MCF 10A (cell line): ENCODE measurements at places on chromosomes 5 and 9. TPM values are rescaled to one million over a fixed set of nuclear protein-coding genes. Genes with fewer than 3 reads are reported as not detected.
A peak's percentile ranks its signal among the peaks of the same experiment; 100 is the strongest.

The RMRP gene
- 13,245 and 17,503 TPM in 2 replicates for total RNA-seq

DNA sequence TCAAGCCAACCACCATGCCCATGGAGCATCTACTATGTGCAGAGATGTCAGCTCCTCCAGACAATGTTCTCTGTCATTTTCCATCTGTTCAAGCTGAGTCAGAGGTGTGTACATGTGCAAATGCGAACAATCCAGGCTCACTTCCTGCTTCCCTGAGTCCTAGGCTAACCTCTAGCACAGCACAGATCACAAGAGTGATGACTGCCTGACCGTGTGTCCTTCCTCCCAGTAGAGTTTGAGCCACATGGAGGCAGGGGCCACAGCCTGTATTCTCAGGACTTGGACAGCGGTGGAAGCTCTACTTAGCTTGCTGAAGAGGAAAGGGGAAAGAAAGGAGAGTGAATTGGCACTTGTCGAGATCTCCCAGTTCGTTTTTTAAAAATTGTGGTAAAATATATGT, 87.2 kb downstream of the KCNIP1 start:
- no peak for DNase-seq
- no peak overlapping the region for H3K4me3 ChIP-seq
- no peaks in the 10 kb centered on the region for H3K36me3 ChIP-seq
- H3K27ac ChIP-seq = no peak overlapping the region
- no peaks in the 10 kb centered on the region for H3K27me3 ChIP-seq
- no peaks in the 10 kb centered on the region for H3K4me1 ChIP-seq

- no peaks in the 10 kb centered on the region for H3K27me3 ChIP-seq
- peaks cover 12% of the 10 kb centered on the region for H3K4me1 ChIP-seq
- no peak overlapping the region for H3K27ac ChIP-seq
- DNase-seq = peak; percentile 59
- H3K4me3 ChIP-seq = no peak overlapping the region
These were observed 6.4 kb upstream of the NOTCH1 start for GRCh38 chr9:136552117-136552703.

DNA sequence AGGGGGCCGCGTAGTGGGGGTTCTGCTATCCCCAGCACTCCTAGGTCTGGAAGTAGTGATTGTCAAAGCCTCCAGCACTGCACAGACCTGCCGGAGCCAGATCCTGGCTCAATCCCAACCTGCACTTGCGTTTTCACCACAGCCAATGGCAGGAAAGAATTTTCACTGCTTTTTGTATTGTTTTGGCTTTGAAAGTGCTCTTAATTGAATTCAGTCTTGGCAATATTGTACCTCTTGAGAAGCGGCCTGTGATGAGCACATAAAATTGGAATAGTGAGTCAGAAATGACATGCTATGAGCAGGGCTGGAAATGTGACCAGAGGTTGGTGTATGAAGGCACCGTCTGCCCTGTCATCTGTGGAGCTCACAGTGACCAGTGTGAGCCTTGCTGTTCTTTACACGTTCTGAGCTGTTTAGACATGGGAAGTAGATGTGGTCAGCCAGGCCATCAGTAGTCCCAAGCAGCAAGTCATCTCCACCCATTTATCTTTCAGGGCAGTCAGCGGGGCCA, 41.5 kb downstream of the SECISBP2 start:
- no peaks in the 10 kb centered on the region for H3K27me3 ChIP-seq
- H3K27ac ChIP-seq = no peak overlapping the region
- peaks cover 58% of the 10 kb centered on the region for H3K36me3 ChIP-seq
- no peak overlapping the region for H3K4me3 ChIP-seq
- no peaks in the 10 kb centered on the region for H3K4me1 ChIP-seq

DNA sequence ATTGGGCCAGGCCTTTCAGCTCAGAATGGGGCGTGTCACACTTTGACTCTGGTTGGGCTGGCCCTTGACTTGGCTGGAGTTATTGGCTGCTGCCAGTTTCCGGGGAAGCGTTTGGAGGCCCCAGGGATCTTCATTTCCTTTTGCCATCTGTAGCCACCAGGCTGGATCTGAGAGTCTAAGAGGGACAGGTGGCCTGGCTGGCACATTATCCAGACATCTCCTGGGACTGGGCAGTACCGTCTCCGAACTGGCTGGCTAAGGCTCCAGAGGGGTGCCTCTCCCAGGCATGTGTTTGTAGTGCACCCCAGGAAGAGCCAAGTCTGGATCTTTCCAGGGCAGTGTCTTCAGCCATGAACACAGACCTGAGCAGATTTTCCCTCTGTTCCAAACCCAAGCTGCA, 9.7 kb upstream of the JADE2 start:
- H3K4me3 ChIP-seq = no peak overlapping the region
- H3K27ac ChIP-seq = no peak overlapping the region
- peaks cover under 1% of the 10 kb centered on the region for H3K36me3 ChIP-seq
- H3K27me3 ChIP-seq = no peaks in the 10 kb centered on the region
- H3K4me1 ChIP-seq = peaks cover 22% of the 10 kb centered on the region
- DNase-seq = no peak

DNA sequence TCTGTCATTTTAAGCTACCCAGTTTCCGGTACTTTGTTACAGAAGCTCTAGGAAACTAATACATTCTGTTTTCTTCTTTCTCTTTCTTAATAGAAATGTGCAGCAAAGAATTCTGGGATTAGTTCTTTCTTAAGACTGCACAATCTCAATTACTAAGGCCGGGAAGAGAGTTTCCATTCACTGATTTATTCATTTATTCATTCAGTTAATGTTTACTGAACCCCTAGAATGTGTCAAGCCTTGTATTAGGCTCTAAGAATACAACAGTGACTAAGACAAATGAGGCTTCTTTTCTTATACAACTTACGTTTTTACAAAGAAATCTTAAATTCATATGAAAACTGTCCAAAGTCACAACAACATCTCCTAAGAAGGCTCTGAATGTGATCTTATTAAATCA, 27.5 kb upstream of the THG1L start:
- H3K36me3 ChIP-seq = no peaks in the 10 kb centered on the region
- no peak overlapping the region for H3K4me3 ChIP-seq
- no peaks in the 10 kb centered on the region for H3K27me3 ChIP-seq
- no peaks in the 10 kb centered on the region for H3K4me1 ChIP-seq
